Spinal cord (tissue), 10 donors: ENCODE measurements at places on chromosomes 16 and 17. TPM values are rescaled to one million over a fixed set of nuclear protein-coding genes. Genes with fewer than 3 reads are reported as not detected.

Gene MAF
- total RNA-seq, result 118 TPM

Gene SLC5A10
- total RNA-seq, result not detected

Gene ZNF23
- total RNA-seq, result 14.5 TPM

Gene PYY
- total RNA-seq, result not detected

Gene TGFB1I1
- 8.1 TPM for total RNA-seq

Gene CCDC182
- total RNA-seq, result not detected

Gene KRTAP4-12
- not detected for total RNA-seq

Gene RDM1
- 1.4 TPM for total RNA-seq

Gene FBXL16
- total RNA-seq, result 7.4 TPM

Gene HSPB9
- 0.10 TPM for total RNA-seq

Gene CLEC3A
- total RNA-seq, result not detected

Gene KLHL36
- 30.1 TPM for total RNA-seq

Gene RND2
- 19.2 TPM for total RNA-seq

Gene PITPNM3
- total RNA-seq, result 12.4 TPM

Gene ZSCAN10
- total RNA-seq, result not detected

Gene COPRS
- total RNA-seq, result 36.6 TPM

Gene FGF11
- 25.7 TPM for total RNA-seq

Gene USP6
- 0.66 TPM for total RNA-seq

Gene EVPLL
- total RNA-seq, result not detected

Gene PNMT
- 0.99 TPM for total RNA-seq
